ENCODE measurements at places on chromosomes 16 and 17.

DNA sequence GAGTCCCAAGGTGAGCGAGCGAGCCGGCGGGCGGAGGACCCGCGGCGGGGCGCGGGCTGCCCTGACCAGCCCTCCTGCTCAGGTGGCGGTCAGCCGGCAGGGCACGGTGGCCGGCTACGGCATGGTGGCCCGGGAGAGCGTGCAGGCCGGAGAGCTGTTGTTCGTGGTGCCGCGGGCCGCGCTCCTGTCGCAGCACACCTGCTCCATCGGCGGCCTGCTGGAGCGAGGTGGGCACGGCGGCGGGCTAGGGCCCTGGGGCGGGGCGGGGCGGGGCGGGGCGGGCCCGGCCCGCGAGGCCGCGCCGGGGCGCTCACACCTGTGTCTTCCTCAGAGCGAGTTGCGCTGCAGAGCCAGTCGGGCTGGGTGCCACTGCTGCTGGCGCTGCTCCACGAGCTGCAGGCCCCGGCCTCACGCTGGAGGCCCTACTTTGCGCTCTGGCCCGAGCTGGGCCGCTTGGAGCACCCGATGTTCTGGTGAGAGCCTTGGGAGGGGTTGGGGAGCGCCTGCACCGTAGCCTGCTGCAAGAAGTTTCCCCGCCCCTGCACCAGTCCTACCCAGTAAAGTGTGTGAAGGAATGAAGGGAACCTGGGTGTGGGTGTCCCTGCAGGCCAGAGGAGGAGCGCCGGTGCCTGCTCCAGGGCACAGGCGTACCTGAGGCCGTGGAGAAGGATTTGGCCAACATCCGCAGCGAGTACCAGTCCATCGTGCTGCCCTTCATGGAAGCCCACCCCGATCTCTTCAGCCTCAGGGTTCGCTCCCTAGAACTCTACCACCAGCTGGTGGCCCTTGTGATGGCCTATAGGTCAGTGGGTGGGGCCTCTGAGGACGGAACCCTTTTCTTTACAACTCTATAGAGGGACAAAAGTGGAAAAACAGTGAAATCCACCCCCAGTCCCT is 802 bp downstream of the SETD6 start:
- DNase-seq, result no peak

DNA sequence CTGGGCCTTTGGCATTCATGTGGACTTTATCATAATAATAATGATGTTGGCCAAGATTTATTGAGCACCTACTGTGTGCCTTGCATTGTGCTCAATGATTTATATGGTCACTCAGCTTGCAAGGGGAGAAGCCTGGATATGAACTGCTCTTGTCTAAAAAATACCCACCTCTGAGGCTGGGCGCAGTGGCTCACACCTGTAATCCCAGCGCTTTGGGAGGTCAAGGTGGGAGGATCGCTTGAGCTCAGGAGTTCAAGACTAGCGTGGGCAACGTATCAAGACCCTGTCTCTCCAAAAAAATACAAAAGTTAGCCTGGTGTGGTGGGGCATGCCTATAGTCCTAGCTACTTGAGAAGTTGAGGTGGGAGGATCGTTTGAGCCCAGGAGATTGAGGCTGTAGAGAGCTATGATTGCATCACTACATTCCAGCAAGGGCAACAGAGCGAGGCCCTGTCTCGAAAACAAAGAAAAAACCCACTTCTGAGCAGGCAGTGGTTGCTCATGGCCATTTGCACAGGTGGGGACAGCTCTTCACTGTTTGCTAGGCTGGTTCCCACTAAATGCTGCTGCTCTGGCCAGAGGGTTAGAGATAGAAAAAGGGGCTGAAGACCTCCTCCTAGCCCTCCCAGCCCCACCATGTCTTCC is 4.3 kb upstream of the ADGRG1 start:
- DNase-seq, result no peak

DNA sequence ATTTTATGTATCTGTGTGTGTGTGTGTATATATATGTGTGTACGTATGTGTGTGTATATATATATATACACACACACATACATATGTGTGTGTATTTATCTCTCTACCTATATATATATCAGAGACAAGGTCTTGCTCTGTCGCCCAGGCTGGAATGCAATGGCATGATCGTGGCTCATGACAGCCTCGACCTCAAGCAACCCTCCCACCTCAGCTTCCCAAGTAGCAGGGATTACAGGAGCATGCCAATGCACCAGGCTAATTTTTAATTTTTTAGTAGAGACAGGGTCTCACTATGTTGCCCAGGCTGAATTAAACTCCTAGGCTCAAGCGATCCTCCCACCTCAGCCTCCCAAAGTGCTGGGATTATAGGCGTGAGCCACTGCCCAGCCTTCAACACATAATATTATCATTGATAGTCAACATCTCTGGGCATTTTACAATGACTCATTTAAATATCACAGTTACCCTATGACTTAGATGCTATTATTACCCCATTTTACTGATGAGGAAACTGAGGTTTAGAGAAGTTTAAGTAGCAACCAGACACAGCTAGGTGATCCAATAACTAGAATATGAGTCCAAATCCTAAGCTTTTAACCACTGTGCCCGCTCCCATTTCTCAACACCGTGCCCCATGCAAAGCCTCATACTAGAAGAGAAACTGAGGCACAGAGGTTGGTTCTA is 24.3 kb downstream of the G6PC3 start:
- no peak for DNase-seq

GRCh38 chr17:79861413-79862216 is 22.4 kb upstream of the CBX4 start:
- no peak for DNase-seq

All from NCI-H1417 (cell line).